ENCODE measurements at places on chromosomes 11 and 22.

GRCh38 chr11:3049430-3050243 lies 7.6 kb downstream of the CARS1 start:
- DNase-seq: peak; percentile 86

DNA sequence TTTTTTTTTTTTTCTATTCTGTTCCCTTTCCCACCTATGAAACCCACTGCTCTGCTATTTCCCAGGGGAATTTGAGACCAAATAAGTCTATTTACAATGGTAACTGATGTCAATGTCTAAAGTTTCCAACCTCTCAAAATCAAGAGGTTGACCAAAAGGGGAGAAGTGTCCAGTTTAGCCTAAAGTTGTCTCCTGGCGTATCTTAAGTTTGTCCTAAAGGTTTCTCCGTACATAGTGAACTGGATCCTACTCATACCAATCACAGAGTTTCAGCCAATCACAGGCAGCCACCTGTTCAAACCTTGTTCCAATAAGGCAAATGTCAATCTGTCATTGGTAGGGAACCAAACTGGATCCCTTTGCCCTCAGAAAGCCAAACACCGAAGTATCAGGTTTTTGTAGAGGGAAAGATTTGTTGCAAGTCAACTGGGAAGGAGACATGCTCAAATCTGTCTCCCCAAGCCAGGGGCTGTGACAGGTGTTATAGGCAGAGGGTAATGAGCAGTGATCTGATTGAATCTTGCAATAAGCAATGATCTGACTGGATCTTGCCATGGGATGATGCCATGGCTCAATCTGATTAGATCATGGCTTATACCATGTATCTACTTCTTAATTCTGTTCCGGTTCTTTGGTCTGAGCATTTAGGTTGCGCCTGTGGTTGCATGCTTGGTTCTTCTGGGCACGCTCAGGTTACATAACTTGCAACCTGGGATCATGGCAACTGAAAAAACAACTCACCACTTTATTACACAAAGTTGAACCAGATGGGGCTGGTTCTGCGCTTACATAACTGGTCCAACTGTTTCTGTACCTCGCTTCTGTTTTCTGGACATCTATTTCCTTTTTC lies 1.1 kb upstream of the VPS37C start:
- no peak for DNase-seq

DNA sequence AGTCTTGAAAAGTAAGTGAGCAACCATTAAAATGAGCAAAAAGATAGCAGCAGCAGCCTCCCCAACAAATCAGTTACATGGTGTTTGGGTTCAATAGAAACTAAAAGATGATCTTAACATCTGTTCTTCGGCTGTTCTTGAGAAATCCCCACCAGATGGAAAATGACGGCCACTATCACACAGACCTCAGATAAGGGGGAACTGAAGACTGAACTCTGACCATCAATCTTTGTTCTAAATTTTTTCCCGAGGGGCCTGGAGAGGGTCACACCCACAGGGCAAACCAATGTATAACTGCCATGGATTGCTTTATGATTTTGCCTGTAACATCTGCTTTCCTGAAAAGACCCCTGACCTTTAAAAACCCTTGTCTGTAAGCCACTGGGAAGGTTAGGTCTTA lies 624.8 kb upstream of the KIRREL3 start:
- DNase-seq: no peak

GRCh38 chr11:78318321-78319114 lies 99.1 kb downstream of the GAB2 start:
- no peak for DNase-seq

DNA sequence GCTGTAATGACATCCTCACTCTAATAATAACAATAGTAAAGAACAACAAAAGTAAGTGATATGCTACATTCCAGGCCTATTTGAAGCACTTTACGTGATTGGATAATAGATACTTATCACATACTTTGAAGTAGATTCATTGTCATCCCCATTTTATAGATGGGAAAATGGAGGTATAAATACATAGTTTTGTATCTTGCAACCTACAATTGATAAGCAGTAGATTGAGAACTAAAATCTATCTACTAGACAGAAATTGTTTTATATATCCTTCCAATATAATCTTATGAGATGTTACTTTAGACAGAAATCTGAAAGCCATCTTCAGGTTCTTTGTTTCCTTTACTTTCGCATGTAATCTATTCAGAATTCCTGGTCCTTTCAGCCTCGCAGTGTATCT lies 104.6 kb upstream of the CD44 start:
- no peak for DNase-seq

- no peak for DNase-seq
Observed at GRCh38 chr11:11218629-11218986, 134.4 kb downstream of the CSNK2A3 start.

DNA sequence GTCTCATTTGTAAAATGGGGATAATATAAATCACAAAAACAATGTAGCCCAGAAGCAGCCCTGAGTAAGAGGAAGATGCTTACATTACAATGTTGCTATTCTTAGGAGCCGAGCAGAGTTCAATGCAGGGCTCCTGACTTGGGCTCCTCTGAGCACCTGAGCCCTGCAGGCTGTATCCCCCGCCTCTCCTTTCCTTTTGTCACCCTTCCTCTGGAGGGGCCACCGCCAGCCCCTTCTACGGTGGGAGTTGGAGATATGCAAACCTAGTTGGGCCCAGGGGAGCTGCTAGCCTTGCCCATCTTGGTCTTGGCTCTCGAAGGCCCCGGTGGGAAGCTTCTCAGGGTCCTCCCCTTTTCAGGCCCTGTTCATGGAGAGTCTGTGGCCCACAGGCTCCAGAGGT lies 8.4 kb upstream of the CSNK1E start:
- no peak for DNase-seq

- DNase-seq: peak; percentile 14
Observed at GRCh38 chr11:5922749-5923426, 19.2 kb upstream of the OR56A3 start.

DNA sequence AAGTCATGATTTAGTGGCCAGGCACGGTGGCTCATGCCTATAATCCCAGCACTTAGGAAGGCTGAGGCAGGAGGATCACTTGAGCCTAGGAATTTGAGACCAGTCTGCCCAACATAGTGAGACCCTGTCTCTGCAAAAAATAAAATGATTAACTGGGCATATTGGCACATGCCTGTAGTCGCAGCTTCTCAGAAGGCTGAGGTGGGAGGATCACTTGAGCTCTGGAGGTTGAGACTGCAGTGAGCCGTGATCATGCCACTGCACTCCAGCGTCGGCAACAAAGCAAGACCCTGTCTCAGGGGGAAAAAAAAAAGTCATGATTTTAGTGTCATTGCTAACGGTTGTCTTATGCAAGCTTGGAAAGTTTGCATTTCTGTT lies 11.9 kb downstream of the UBE2L3 start:
- no peak for DNase-seq

DNA sequence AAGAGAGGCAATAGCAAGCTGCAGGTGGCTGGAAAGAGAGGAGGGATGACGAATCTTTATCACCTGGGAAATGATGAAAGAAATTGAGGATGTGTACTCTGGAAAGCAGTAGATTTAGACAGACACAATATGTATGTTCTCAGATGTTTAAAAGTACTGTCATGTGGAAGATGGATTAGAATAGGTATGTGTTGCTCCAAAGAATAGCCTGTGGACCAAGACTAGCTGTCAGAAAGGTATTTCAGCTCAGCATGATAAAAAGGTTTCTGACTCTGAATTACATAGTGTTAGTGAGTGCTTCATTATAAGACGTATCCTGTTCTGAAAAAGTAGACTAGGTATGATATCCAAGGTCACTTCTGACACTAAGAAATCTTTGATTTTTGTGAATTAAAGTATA lies 322.4 kb downstream of the CNTN5 start:
- no peak for DNase-seq

- no peak for DNase-seq
Observed at GRCh38 chr11:112771851-112772250, 189.4 kb upstream of the NCAM1 start.

GRCh38 chr11:63896071-63896470 lies 20.9 kb downstream of the RCOR2 start:
- DNase-seq: no peak

DNA sequence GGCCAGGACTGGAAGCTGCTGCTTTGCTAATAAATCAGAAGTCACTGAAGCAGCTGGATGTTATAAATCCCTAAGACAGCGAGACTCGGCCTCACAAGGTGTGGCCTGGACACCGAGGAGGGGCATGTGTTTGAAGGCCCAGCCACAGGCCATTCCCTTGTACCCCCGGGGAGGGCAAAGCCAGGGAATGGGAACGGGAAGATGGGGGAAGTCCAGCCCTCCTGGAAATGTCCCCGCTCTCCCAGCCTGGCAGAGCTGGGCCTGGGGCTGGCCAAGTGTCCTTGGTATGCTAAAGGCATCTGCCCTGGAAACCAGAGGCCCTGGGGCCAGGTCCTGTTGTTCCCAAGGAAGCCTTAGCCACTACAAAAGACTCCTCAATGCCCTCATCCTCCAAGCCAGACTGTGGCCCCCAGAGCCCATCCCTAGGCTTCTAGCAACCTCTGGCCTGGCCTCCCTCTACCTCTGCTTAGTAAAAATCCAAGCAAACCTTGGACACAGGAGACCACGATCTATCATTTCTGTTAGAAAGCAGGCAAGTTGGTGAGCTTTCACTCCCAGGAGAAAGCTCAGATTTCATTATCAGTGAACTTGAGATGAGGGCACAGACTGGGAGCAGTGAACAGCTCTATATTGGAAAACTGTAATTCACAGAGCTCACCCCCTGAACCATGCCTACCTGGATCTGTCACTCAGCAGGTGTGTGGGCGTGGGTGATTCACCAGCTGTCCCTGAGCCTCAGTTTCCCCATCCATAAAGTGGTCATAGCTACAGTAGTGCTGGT lies 11.0 kb downstream of the CHST1 start:
- no peak for DNase-seq

DNA sequence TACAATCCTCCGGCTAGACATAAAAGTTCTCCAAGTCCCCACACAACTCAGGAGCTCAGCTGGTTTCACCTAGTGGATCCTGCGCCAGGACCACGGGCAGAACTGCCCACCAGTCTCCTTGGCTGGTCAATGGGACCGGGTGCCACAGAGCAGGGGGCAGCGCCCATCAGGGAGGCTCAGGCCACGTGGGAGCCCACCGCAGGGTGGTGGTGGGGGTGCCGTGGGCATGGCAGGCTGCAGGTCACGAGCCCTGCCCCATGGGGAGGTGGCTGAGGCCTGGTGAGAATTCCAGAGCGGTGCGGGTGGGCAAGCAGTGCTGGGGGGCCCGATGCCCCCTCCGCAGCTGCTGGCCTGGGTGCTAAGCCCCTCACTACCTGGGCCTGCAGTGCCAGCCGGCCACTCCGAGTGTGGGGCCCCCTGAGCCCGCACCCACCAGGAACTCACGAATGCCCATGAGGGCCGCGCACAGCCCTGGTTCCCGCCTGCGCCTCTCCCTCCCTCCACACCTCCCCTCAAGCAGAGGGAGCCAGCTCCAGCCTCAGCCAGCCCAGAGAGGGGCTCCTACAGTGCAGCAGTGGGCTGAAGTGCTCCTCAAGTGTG lies 1091.9 kb upstream of the TENM4 start:
- no peak for DNase-seq

- DNase-seq: peak; percentile 45
Observed at GRCh38 chr11:119709638-119710346, 19.2 kb downstream of the NECTIN1 start.

DNA sequence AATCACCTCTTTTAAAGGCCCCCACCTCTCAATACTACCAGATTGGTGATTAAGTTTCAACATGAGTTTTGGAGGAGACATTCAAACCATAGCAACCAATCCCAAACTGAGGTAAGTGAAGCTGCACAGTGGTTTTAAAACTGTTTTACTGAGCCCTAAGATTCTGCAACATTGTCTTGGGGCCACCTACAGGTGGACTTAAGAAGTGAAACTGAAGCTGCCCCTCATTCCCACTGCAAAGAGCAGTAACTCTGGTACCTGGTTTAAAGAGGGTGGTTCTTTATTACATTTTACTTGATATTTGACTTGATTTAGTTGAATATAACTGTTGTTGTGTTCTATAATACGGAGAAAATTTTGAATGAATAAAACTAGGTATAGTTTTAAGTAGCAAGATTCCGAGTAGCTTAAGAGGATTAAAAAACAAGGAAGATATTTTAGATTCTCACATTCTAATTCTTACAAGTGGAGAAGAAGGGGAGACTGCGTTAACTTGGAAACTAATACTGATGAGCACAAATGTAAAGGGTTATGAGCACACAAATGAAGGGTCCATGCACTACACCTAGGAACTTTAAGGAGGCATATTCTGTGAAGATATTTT lies 26.7 kb downstream of the SYT9 start:
- DNase-seq: no peak

- no peak for DNase-seq
Observed at GRCh38 chr11:3375552-3375951, 3.4 kb downstream of the ZNF195 start.

All from kidney epithelial cell (primary cell).